ENCODE measurements at places on chromosomes 4 and X.

DNA sequence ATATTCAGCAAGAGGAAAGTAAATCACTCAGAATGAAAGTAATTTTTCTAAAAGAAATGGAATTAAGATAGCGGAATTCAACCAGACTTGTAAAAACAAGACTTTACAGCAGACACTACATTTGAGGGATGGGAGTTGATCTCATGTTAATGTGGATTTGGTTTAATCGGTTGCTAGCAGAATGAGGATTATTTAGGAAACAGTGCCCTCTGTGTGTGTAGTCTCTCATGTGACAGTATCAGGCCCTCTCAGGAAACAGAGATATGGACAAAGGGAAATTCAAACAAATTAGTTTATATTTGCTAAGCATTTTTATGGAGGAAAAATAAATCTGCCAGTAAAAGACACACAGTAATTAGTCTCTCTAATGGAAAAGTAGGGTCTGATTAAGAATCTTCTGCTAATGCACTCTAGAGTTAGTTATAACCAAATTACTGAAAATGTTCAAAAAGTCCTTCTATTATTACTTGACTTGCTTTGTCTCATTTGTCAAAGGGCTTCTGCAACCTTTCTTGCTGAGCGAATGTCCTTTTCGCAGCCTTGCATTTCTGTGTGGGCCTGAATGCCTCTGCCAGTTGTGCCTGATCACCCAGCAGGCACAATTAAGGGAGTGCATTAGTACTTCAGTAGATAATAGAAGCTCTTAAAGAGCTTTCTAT lies 1282.3 kb upstream of the TENM3 start:
- peak; percentile 18 for DNase-seq

- DNase-seq = no peak
Observed at GRCh38 chrX:147847999-147848398, 63.7 kb upstream of the FMR1 start.

- no peak for DNase-seq
Observed at GRCh38 chr4:142874684-142875083, 28.6 kb upstream of the INPP4B start.

- DNase-seq = no peak
Observed at GRCh38 chr4:41701983-41702382, 46.5 kb downstream of the PHOX2B start.

- DNase-seq = no peak
Observed at GRCh38 chrX:73765776-73766430, 202.9 kb downstream of the CHIC1 start.

DNA sequence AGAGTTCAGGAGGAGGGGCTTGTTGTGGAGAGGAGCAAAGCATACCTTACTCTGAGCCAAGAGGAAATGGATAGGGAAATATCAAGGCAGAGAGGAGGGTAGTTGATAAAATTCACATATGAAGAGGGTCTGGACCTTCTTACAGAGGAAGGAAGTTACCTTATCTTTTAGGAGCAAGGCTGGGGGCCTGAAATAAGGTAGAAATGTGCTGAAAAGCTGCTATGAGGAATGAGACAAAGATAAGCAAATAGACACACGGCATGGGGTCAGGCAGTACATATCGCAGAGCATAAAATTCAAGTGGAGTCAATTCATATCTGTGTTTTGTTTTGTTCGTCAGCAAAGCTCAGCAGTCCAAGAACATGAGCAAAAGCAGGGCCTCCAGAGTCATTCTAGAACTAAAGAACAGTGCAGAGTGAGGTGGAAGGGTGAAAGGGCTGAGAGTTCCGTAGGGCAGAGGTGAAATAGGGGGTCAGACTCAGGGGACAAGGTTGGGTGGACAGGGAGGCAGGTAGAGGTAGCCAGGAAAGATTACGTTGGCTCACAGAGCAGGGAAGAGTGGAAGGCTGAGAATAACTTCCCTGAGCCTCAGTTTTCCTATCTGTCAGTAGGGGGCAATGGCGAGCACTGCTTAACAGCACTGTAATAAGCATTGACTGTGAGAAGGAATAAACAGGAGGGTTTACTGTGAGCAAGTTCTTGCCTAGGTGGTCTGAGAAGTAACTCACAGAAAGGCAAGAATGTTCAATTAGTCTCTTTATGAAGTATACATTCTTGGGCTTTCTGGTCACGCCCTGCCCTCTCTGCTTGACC lies 9.2 kb downstream of the VSIG4 start:
- no peak for DNase-seq

GRCh38 chr4:15706646-15707362 lies 3.9 kb downstream of the BST1 start:
- no peak for DNase-seq

- DNase-seq = no peak
Observed at GRCh38 chrX:147953976-147954375, 27.2 kb upstream of the FMR1NB start.
